ENCODE measurements at places on chromosomes 5 and 9.

DNA sequence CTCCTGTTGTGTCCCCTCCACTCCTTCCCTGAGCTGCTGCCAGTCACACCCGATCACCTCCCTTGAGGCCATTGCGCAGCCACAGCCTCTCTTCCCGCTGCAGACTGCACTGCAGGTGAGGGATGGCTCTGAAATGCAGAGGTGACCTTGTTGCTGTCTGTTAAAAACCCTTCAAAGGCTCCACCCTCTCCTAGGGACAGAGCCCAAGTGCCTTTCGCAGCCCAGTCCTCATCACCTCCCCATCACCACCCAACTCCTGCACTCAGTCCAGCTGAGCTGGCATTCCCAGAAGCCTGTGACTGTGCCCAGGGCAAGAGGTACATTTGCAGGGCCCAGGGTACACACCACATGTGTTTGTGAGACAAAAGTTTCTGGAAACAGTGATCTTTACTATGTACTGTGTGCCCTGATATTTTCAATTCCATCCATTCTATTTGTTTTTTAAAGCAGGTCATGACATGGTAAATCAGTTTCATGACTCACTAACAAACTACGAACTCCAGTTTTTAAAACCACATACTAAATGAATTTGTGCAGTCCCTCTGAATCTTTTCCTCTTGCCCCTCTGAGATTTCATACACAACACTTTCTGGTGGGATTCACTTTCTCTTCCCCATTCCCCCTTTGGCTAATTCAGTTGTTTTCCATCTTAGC, 73.0 kb upstream of the SPOCK1 start:
- DNase-seq, result no peak

- no peak for DNase-seq
Measured at GRCh38 chr5:37838933-37839341, 904 bp downstream of the GDNF start.

DNA sequence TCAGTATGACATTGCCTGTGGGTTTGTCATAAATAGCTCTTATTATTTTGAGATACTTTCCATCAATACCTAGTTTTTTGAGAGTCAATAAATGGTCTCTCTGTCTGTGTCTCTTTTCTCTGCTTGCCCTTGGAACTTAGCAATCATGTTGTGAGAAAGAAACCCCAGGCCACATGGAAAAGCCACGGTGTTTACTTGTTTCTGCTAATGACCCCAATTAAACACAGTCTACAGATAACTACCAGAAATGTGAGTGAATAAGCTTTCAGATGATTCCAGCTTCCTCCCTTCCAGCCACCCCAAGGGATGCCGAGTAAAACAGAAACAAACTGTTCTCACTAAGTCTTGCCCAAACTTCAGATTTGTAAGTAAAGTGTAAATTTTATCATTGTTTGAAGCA, 584.9 kb downstream of the MAT2B start:
- no peak for DNase-seq

- no peak for DNase-seq
Measured at GRCh38 chr5:151026679-151027078, 6.3 kb downstream of the GPX3 start.

DNA sequence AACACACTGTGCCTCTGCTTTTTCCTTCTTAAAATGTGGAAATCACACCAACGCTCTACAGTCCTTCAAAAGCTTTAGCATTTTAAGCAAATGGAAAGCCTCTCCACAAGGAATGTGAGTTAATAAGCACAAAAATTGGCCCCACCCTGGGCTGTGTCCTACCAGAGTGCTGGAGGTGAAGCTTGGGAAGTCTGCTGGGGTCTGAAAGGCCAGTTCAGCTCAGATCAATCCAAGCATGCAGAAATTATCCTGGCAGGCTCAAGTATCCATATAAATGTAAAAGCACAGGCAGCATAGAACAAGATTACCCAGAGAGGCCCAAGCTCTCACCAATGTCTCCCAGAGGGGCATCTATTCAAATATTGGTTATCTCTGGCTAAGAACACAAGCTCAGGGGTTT, 98.5 kb downstream of the ESM1 start:
- DNase-seq, result no peak

DNA sequence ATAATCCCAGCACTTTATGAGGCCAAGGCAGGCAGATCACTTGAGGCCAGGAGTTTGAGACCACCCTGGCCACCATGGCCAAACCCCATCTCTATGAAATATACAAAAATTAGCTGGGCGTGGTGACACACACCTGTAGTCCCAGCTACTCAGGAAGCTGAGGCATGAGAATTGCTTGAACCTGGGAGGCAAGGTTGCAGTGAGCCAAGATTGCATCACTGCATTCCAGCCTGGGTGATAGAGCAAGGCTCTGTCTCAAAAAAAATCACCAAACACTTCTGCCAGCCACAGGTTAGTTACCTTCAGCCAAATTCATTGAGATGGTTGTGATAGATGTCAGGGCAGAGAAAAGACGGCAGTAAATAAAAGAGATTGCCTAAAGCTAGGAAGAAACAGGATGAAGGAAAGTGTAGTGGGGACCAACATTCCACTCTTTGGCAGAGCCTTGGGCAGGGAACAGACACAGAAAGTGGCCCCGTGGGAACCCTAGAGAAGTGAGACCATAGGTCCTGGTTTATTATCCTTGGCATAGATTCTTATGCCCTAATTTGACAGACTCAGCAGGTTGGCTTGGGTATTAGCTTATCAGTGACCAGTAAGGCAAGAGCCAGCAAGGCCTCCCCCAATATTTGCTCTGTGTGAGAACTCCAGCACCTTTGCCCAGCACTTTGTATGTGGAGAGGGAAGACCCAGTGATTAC, 5.5 kb upstream of the CEP120 start:
- no peak for DNase-seq

- DNase-seq, result no peak
Measured at GRCh38 chr5:18607570-18607969, 973.3 kb downstream of the TAF11L14 start.

GRCh38 chr5:142479150-142479549, 154.3 kb upstream of the SPRY4 start:
- no peak for DNase-seq

GRCh38 chr5:142296914-142297417, 27.9 kb downstream of the SPRY4 start:
- DNase-seq, result no peak

DNA sequence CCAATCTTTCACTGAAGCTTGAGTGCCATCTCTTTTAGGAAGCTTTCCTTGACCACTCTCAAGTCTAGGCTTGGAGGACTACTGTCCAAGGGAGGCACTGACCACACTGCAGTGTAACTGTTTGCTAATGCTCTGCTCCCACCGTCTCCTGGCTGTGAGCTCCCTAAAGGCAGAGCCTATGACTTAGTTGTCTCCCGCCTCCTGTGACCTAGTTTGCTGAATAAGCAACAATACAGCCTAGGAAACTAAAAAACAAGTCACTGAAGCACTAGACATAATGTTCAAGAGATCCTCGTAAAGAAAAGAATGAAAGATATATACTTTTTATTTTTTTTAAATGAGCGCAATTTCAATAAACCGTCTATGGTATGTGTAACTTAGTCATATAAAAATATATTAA, 31.4 kb downstream of the LIX1 start:
- DNase-seq, result peak; percentile 27

GRCh38 chr5:174335682-174336364, 290.3 kb downstream of the NSG2 start:
- DNase-seq, result no peak

DNA sequence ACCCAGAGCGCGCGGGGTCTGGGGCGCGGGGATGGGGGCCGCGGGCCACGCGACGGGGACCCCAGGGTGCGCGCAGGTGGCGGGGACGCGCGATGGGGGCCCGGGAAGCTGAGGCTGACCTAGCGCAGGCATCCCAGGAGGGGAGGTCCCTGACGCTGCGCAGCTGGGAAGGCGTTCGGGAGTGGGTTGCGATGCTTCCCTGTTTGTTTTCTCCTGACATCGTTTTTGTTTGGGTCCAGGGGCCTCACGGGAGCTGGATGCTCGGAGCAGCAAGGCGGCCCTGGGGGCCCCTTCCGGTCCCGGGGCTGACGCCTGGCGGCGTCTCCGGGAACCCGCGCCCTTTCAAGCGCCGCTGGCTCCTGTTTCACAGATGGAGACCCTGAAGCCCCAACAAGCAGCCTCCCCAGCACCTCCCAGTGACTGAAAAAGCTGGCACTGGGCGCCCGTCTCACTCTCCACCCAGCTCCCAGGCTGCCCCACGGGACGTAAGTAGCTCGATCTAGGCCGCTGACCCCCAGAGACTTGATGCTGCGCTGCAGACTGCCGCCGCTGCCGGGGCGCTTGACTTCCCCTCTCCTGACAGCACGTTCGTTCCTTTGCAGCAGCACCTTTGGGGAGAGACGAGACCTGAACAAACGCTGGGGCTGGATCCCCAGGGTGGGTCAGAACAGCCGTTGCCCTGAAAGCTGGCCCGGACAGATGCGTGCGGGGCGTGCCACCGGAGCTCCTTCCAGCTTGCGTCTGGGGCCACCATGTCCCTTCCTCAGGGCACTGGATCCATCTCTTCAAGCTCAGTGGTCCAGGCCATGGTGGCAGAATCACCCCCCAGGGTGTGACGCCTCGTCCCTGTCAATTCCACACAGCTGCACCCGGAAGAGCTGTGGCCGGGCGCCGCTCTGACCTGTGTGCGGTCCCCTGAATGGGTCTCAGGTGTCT, 593 bp downstream of the BRD3OS start:
- DNase-seq, result peak; percentile 36

DNA sequence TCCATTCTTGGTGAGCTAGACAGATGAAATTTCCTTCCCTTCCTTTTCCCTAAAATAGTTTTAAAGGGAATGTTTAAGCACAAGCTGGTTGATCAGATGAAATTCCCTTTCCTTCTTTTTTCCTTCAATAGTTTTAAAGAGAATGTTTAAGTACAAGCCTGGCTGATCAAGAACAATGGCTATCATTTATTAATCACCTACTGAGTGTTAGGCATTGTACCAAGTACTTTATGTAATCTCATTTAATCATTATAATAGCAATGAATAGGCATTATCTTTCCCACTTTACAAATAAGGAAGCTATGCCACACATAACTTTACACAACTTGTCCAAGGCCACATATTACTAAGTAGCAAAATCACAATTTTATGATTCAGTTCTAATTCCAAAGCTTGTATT, 152.0 kb upstream of the ACOT12 start:
- no peak for DNase-seq

GRCh38 chr5:89686081-89686765, 723.3 kb downstream of the CETN3 start:
- no peak for DNase-seq

DNA sequence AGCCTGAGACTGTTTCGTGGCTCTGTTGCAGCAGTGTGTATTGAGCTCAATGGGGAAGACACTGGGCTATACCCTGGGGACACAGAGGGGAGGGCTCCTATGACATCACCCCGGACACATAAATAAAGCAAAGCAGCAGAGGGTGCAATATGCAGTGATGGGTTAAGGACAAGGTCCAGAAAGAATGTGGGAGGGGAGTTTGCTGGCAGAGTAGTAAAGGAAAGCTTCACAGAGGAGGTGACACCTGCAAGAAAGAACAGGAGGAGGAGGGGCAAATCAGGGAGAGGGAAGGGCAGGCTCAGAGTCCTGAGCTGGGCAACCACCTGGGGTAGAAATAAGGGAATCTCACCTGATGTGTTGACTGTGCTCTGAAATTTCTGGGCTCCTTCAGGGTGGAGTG, 35.3 kb upstream of the CDKN2AIPNL start:
- no peak for DNase-seq
